ENCODE measurements at places on chromosomes 2 and 18. TPM values are rescaled to one million over a fixed set of nuclear protein-coding genes. Genes with fewer than 3 reads are reported as not detected.

IL1F10 gene
- not detected for total RNA-seq

PARD6G gene
- 0.97 TPM for total RNA-seq

PRKAG3 gene
- not detected for total RNA-seq

CDCA7 gene
- total RNA-seq: 12.0 TPM

TXNDC2 gene
- total RNA-seq: not detected

MSTN gene
- total RNA-seq: not detected

NDUFS1 gene
- total RNA-seq: 167 TPM

Data from epithelial cell of umbilical artery (primary cell).